ENCODE measurements at places on chromosomes 2 and 18. TPM values are rescaled to one million over a fixed set of nuclear protein-coding genes. Genes with fewer than 3 reads are reported as not detected.

- no peak for DNase-seq
- no peaks in the 10 kb centered on the region for H3K4me1 ChIP-seq
- H3K27ac ChIP-seq = no peak overlapping the region
- H3K36me3 ChIP-seq = no peaks in the 10 kb centered on the region
These were observed 300.0 kb upstream of the REV1 start for GRCh38 chr2:99789849-99790248.

GRCh38 chr2:239944694-239945551 lies 80.2 kb downstream of the NDUFA10 start:
- peak; percentile 28 for DNase-seq
- no peaks in the 10 kb centered on the region for H3K4me1 ChIP-seq
- no peak overlapping the region for H3K4me3 ChIP-seq
- H3K27ac ChIP-seq = no peak overlapping the region
- no peaks in the 10 kb centered on the region for H3K27me3 ChIP-seq

- no peak overlapping the region for H3K4me3 ChIP-seq
- no peak overlapping the region for H3K27ac ChIP-seq
- no peaks in the 10 kb centered on the region for H3K27me3 ChIP-seq
- H3K4me1 ChIP-seq = no peaks in the 10 kb centered on the region
These were observed 64.9 kb downstream of the PPP1R1C start for GRCh38 chr2:182050333-182051135.

- DNase-seq = no peak
- peak overlapping the region; percentile 44 for H3K27ac ChIP-seq
- no peaks in the 10 kb centered on the region for H3K27me3 ChIP-seq
- H3K4me3 ChIP-seq = no peak overlapping the region
- H3K36me3 ChIP-seq = no peaks in the 10 kb centered on the region
These were observed 27.6 kb downstream of the MBP start for GRCh38 chr18:77105028-77105427.

The SCYGR3 gene
- total RNA-seq = not detected

DNA sequence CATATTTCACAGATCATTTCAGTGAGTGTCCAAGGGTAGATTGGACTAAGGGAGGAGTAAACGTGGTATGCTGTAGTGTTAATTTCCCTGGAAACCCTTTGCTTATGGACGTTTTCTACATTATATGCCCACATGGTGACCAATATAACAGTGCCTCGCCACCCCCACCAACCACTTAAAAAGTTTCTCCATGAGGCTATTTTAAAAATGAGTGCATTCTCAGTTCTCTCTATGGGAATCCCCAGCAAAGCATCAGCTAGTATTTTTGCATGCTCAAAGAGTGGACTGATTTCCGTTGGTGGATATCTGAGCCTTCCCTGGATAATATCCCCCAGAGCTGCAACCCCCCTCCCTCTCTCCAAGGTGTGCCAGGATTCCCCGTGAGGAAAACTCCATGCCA lies 73.2 kb downstream of the TGFA start:
- no peaks in the 10 kb centered on the region for H3K4me1 ChIP-seq
- no peak for DNase-seq
- no peaks in the 10 kb centered on the region for H3K27me3 ChIP-seq
- no peaks in the 10 kb centered on the region for H3K36me3 ChIP-seq

The GALNT13 gene
- 0.44 TPM for total RNA-seq

Measured in breast epithelium (tissue), 4 donors.